ENCODE measurements at places on chromosomes 6 and 20.

GRCh38 chr6:2688401-2689064, 62.2 kb downstream of the MYLK4 start:
- DNase-seq, result no peak

DNA sequence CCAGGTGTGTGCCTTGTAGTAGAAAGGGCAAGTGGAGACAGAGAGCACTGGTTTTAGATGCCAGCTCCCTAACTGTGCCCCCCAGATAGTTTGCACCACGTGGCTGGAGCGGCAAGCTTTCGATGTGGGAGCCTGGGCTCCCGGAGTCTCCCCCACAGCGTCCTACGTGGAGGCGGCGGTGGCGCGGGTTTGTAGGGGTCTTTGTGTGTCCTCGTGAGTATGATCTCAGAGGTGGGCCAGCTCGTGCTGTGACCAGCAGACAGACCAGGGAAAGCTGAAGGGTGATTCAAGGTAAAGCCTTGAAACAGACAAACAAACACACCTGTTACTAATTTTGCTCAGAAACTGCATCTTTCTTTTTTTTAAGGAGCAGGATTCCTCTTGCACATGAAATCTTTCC, 5.6 kb upstream of the KCNK16 start:
- DNase-seq, result no peak

GRCh38 chr6:148470606-148471465, 128.2 kb downstream of the SASH1 start:
- no peak for DNase-seq

DNA sequence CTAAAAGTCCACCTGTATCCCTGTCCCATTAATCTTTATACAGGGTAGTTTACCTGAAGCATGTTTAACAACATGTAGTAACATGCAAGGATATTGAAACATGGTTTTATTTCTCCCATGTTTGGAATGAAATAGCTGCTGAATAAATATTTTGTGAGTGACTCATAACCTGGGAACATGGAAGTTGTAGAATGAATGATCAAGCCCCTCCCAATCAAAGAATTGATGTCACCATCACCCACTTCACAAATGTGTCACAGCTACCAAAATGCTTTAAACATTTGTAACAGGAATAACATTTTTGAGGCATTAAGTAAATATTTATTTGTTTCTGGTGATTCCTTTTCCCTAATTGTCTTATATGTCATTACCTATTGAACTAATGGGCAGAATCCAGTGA, 58.9 kb upstream of the TNFAIP3 start:
- no peak for DNase-seq

GRCh38 chr6:111382476-111383294, 100.3 kb downstream of the REV3L start:
- no peak for DNase-seq

DNA sequence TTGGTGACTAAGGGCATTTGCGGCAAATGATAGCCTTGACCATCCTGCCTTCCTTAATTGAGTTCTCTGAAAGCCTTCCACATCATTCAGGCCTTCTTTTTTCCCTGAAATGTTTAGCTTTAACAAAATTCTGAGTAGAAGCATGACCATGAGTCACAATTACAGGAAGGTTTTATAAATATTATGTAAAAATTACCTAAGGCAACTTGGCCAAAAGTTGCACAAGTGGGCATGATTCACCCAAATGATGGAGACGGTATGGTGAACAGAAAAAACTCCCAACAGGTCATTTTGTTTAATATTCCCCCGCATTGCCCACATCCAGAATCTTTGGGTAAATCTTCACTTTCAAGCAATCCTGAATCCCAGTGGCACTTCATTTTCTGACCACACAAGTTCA, 37.0 kb downstream of the MC3R start:
- no peak for DNase-seq

- DNase-seq, result no peak
Observed at GRCh38 chr6:39062014-39062740, 13.6 kb downstream of the GLP1R start.

GRCh38 chr20:36498386-36499179, 42.7 kb upstream of the MYL9 start:
- DNase-seq, result no peak

- no peak for DNase-seq
Observed at GRCh38 chr20:24764027-24764793, 184.9 kb upstream of the CST7 start.

- no peak for DNase-seq
Observed at GRCh38 chr6:12544821-12545565, 171.6 kb upstream of the PHACTR1 start.

DNA sequence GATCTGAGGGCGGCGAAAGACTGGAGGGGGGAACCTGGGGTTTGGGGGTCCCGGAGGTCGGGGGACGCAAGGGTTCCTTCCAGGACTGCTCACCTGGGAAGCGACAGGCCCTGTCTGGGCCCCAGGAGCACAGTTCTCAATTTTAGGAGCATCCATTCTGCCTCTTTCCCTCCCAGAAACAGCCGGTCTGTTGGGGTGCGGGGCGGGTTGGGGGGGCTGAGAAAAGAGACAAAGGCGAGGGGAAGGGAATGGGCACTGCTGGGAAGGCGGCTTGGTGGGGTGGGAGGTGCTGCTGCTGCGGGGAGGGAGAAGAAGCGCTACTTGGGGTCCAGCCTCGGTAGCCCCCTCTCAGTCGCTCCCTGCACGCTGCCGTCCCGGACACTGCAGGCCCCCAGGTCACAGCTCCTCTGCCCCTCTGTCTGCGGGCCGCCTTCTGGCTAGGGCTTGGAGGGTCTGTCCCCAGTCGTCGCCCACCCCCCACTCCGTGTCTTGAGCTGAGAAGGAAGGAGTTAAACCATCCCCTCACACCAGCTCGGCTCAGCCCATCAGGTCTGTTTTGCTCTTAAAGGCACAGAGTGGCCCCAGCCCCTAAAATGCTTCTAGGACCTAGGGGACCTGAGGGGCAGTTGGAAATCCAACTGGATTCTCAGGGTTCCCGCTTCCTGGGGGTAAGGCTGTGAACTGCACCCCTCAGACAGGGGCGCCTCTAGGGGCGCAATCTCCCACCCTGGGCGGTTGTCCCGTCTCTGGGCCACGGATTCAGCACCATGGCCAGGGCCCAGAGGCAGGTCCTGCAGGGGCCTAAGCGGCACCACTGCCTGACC, 690 bp downstream of the GDAP1L1 start:
- no peak for DNase-seq

GRCh38 chr6:22332711-22333110, 35.9 kb upstream of the PRL start:
- DNase-seq, result no peak

DNA sequence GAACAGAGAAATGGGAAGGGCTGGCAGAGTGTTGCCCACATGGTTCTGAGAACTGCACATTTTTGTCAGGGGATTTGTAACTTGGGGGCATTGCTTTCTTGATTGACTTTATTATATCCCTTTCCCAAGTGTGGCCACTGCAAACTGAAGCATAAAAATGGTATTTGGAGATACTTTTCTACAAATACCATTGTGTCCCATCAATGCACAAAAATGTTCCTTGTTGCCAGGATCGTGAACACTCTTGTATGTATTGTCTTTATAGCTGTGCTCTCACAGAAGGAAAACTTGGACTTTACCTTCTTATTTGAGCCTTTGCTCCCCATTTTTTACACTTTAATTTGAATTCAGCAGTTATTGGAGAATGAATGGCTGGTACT, 57.1 kb upstream of the C20orf144 start:
- DNase-seq, result no peak

- no peak for DNase-seq
Observed at GRCh38 chr20:62366370-62367135, 559 bp downstream of the LAMA5 start.

- DNase-seq, result peak; percentile 45
Observed at GRCh38 chr6:160455541-160456213, 107.5 kb downstream of the SLC22A3 start.

DNA sequence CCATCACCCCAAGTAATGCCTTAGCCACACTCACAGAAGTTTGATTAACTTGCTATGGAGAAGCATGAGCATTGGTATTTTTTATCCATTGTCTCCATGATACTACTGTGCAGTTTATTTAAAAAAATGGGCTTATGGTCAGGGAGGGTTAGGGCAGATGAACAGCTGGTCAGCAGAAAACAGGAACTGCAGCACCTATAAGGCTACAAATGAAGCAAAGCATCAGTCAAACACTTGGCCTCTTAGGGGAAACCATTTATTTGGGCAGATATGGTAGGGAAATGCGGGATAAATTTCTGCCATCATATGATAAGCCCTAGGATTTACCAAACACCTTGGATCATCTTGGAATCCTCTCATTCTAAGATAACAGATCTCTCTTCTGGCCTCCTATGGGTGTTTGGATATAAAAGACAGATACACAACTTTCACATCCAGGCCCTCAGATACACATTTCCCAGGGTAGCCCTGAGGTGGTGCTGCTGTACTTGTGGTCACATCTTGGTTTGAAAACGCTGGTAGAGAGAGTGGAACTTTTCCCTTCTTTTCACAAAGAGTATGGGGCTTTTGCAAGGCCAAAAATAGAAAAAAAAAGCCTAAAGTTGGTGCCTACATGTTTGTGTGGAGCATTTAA, 42.8 kb upstream of the AHI1 start:
- DNase-seq, result no peak

DNA sequence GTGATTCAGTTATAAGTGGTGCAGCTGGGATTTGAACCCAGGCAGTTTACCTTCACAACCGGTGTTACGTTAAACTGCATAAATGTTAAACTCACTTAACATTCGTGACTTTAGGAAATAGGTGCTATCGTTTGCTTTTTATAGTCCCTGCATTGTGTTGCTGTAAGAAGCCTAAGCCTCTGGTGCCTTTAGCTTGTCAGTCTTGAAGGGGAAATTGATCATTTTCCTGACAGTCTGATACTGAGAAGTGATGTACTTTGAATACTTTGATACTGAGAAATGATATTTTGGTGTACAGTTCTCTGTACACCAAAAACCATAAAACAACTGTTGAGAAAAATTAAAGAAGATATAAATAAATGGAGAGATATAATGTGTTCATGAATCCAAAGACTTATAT, 52.5 kb upstream of the NEDD9 start:
- DNase-seq, result no peak

- no peak for DNase-seq
Observed at GRCh38 chr6:95469511-95469910, 107.8 kb upstream of the MANEA start.

- DNase-seq, result peak; percentile 40
Observed at GRCh38 chr20:32031007-32031958, 20.8 kb upstream of the HCK start.

DNA sequence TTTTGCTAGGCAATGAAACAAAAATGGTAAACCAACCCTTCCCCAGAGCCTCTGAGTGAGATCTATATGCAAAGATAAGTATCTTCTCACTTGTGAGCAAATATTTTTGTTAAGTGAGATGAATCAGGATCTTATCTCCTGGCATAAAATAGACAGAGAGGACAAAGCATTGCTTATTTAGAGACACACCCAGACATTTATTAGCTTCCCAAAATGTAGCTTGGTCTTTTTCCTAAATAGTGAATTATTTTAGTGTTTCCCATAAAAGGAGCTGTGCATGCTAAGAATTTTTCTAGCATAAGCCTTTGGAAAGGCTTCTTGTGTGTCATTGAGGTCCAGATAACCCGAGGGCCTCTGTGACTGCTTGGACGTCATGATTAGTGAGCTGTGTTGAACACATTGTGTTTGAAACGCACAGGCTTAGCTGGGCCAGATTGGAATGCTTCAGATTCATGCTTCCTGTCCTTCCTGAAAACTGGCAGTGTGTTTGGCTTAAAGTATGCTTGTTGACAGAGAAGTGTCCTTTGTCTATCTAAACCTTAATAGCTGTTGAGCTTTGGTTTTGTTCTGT, 16.5 kb downstream of the MTHFD1L start:
- DNase-seq, result peak; percentile 99

DNA sequence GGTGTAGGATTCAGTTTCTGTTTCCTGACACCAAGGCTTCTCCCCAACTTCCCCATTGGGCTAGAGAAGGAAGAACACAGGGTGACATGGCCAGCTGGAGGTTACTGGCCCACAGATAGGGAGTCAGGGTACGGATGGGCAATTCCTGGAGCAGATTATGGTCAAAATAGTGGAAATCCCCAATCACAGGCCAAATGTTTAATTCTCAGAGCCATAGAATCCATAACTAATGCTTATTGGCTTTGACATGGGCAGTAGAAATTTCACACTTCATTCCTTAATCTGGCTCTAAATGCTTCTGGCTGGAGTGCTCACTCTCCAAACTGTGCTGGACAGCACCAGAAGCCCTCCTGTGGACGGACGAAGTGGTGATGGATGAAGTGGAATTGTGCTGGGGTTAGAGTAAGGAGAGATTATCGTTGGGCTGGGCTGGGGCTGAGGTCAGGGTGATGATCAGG, 887 bp downstream of the SIGLEC1 start:
- no peak for DNase-seq

DNA sequence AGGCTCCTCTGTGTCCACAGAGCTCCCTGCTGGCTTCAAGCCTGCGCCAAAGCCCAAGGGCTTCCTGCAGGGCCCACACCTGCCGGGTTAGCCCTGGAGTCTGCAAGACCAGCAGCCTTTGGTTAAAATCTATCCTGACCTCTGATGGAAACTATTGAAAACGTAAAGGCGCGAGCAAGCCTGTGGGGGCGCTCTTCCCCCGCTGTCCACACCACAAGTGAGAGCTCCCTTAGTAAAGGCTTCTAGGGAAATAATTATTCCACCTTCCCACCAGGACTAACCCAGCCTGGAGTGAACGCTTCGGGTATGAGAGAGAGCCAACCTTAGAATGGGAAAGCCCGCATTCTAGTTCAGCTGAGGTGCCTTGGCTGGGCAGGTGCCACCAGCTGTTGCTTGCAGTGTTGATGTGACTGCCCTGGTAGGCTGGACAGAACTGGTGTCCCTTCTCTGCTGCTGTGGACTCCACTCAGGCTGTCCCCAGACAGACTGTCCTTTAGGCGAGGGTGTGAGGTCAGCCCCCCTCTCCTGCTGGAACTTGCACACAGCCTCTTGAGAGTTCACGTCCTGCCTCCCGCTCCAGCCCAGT, 68.7 kb downstream of the SYTL3 start:
- no peak for DNase-seq

GRCh38 chr6:163094881-163095280, 319.6 kb upstream of the QKI start:
- no peak for DNase-seq

DNA sequence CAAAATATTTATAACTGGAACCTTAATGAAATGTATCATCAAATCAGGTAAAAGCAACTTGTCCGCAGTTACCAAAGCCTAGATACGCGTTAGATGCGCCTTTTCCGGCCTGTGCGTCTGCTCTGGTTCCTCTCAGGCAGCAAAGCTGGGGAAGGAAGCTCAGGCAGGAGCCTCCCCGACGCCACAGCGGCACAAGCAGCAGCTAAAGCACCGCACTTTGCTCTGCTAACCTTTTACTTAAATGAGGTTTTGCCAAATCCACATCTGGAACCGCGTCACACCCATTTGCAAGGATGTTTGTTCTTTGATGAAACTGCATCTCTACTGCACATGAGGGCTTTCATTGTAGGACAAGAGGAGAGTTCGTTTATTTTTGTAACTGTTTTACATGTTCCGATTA, 36.8 kb downstream of the THBS2 start:
- no peak for DNase-seq

GRCh38 chr20:9040863-9041524, 27.9 kb upstream of the PLCB4 start:
- no peak for DNase-seq

DNA sequence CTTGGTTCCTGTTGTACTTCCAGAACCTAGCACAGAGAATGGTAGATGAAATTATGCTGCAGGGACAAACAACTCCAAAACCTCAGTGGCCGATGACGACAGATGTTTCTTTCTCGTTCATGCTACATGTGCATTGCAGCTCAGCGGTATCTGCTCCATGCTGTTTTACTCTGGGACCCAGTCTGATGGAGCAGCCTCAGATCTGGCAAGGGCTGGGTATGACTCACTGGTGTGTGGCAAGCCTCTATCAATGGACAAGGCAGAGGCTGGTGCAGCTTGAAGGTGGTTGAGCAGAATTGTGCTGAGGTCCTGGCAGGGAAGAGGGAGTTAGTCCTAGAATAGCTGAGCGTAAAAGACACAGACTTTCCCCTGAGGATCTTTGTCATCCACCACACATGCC, 10.3 kb upstream of the BLCAP start:
- DNase-seq, result no peak
